ENCODE measurements at places on chromosomes 5 and 9.

DNA sequence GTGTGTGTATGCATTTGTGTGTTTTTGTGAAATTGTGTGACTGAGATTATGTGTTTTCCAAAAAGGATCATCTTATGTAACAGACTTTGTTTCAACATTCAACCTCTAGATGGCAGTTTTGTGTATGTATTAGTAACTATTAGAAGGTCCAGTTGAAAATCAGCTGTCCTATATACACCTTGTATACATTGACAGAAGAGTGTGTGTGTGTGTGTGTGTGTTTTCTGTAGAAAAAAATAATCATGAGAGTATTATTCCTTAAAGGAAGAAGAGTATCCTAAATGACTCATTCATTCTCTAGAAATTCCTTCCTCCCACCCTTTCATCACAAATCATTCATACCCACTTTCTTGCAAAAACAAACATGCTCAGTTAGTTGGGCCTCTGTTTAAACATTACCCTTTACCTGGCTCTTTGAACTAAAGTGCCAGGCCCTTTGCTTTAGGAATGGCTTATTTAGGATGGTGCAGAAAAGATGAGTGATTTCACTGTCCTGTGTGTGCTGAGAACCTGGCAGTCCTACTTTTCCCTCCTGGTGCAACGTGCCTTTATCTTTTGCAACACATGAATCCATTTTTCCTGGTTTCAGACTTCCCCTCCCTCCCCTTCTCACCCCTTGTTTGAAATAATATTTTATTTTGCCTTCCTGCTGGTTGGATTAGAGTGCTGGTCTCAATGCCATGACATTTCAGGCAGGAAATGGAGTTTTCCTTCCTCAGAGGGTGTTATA, 152.2 kb downstream of the ARHGAP26 start:
- DNase-seq, result no peak

GRCh38 chr5:1111241-1111726, 579 bp downstream of the SLC12A7 start:
- DNase-seq, result peak; percentile 28

DNA sequence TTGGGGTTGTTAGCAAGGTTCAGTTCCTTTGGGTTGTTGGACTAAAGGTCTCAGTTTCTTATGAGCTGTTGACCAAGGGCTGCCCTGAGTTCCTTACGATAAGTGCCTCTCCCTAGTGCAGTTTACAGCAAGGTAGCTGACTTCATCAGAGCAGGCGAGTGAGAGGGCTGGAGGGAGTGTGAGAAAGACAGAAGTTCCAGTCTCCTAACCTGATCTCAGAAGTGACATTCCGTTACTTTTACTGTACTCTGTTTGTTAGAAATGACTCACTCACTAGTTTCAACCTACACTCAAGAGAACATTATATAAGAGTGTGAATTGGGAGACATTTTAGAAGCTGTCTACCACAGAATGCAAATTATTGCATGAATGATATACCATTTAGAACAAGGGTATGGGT, 21.2 kb upstream of the IL31RA start:
- DNase-seq, result no peak

- DNase-seq, result no peak
Measured at GRCh38 chr5:14068136-14068535, 75.0 kb upstream of the TRIO start.

DNA sequence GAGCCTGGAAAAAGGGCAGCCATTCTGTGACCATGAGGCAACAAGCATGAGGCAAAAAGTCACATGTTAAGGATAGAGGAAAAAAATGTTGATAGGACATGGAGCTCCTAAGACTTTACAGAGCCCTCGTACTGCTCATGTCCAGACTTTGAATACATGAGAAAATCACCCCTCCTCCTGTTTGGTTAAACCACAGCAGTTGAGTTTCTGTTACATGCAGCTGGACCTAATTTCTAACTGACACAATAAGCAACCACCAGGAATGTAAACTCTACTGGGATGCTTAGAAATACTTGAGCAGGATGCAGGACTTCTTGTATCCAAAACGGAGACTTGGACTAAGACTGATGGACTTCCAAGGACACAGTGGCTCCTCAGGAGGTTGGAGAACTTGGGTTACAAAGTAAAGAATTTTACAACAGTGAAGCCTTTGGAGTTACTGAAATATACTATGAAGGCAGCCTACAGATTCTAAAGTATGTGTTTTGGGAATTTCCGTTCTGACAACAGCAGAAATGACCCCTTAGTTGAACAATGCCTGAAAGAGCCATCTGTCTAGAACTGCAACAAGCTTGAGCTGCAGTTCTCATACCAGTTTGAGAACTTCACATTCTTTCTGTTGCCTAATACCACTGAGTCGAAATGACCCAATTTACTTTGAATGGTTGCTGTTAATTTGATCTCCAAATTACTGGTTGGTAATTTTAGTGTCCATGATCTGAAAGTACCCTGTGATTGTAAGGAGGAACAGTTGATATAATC, 268.9 kb downstream of the PIK3R1 start:
- no peak for DNase-seq

All from CD8-positive, alpha-beta memory T cell (primary cell).